Stromal cell of bone marrow (primary cell): ENCODE measurements at places on chromosomes 1 and 21.

GRCh38 chr1:30533141-30533540, 190.2 kb downstream of the MATN1 start:
- no peak for DNase-seq

- DNase-seq, result peak; percentile 82
These were observed at the start of gene GLUL for GRCh38 chr1:182391362-182392049. Gene GLUL, minus strand, starts transcription at chr1:182391790. Its CDS starts 3,053 bp downstream, at chr1:182388737.

DNA sequence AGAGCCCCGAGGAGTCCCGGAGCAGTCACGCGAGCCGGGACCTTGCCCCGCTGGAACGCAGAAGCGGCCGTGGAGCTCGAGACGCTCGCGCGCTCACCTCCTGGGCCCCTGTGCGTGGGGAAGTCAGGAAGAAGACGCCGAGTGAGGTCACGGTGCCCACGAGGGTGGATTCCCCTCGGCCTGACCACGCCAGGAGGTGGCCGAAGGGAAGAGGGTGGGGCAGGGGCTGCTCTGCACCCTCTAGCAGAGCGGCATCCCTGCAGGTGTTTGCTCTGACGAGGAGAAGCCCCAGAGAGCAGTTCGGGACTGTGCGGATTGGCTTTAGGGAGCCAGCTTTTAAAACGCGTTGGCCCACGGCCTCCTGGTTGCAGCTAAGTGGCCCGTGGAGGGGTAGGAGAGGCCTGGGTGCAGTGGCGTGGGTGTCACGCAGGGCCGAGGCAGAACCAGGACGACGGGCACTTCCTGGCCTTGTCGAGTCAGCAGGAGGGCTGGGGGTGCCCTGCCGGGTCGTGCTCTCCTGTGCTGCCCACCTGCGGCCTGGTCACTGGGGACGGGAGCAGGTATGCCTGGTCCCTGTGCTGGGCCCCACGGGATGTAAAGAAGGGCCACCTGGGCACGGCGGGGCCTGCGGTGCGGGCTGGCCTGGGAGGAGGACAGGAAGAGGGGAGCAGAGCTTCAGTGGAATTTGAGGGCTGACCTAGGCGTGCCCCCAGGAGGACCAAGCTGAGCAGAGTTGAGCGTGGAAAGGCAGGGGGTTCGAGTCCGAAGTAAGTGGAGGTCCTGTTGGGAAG, 1.0 kb downstream of the PDXK start:
- no peak for DNase-seq

DNA sequence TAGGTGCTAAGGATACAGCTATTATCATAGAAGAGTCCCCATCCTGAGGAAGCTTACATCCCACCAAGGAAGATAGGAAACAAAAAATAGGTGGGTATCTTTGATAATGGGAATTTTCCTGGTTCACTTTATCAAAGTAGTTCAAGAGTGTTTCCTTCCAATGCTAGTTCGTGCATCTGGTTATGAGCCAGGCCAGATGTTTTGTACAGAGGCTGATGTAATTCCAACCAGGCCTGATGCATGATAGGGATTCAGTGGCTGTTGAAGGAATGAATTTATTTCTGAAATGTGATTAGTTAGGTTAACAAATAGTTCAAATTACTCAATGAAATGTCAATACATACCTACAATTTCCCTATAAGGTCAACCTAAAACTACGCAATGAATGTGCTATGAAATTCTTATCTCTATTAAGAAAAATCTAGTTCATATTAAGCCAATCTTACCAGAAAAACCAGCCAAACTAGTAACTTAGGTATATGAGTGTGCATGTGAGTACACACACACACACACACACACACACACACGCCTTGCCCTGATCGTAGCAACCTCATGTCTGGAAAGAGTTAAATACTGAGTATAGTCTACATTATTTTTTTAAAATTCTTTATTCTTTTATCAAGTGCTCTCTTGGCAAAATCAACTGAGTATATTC, 9.5 kb upstream of the ZBTB18 start:
- DNase-seq, result no peak

- peak; percentile 53 for DNase-seq
These were observed 8.6 kb upstream of the CALML6 start for GRCh38 chr1:1906185-1907097.

DNA sequence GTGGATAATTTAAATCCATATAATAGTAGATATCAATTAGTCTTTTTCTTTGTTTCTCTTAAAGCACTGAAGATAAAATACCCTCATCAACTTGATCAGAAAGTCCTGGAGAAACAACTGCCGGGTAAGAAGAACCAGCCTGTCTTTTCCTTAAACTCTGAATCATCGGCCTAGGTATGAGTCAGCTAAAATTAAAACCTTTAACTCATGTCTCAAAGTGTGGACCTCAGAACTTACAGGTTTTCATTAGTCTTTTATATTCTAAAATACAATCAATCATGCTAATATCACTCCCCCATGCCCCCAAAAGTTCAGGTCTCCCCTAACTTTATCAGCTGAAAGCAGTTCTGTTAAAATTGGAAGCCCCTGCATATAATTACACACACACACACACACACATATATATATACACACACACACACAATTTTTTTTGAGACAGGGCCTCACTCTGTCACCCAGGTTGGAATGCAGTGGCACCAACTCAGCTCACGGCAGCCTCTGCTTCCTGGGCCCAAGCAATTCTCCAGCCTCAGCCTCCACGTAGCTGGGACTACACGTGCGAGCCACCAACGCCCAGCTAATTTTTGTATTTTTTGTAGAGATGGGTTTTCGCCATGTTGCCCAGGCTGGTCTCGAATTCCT, 61.3 kb downstream of the B3GALNT2 start:
- peak; percentile 61 for DNase-seq

DNA sequence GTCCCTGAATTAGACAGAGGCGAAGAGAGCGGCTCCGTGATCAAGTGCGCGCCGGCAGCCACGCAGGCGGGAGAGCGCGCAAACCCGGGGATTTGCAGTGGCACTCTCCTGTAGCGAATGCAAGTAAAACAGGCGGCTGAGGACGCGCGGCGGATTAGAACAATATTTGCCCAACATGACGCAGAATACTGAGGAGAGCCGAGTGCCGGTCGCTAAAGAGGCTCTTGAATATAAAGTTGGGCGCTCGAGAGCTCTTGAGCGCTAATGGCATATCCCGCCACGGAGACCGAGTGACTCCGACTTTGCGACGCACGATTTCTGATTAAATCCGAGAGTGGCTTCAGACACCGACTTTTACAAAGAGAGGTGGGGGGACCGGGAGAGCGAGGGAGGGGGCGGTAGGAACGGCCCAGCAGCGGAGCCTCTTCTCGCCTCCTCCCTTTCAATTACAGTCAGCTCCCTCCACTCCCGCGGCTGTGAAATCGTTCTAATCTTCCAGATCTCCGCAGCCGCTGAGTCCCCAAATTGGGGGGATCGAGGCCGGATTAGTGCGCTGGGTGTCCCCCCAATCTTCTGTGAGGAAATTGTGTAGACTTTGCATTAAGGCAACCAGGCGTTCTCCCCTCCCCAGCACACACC, 2.3 kb downstream of the PAX7 start:
- DNase-seq, result no peak

- DNase-seq, result peak; percentile 67
These were observed 39.9 kb upstream of the SRSF10 start for GRCh38 chr1:24020025-24020424.

DNA sequence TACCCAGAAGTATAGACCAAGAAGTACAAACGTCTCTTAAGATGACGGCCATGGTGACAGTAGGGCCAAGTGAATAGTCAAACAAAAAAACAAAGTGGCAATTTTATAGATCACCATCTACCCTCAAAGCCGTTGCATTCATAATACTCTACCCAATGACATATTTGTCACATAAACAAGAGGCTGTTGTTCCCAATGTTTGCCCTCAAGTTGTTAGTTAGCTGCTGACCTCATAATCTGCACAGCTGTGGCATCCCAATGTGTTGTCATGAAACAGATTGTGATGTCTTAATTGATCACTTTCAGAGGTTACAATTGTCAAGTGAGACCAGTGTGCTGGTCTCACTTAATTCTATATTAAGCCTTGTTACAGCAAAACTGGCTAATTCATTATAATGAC, 333.8 kb downstream of the ST6GALNAC3 start:
- no peak for DNase-seq

GRCh38 chr1:61198554-61198953, 116.2 kb downstream of the NFIA start:
- no peak for DNase-seq

DNA sequence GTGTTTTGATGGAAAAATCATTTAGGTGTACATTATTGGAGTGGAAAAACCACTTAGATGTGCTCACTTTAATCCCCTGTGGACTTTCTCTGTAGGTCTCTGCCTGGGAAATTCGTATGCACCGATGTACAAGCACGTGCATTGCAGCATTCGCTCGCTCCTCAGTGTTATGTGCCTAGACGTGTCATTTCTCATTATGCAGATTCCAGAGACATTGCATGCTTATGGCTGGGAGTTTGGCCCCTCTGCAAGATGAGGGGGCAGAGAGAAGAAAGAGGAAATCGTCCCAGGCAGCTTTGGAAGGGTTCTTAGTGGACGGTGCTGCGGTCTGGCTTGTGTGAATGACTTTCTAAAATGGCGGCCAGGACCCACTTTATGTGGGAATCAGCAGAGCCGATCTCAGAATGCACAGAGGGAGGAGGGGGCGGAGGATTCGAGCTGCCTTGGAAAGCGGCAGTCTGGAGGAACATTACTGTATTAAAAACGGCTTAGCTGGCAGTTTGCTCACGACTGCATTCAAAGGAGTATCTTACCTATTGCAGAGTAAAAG, 2.3 kb downstream of the SPEN start:
- no peak for DNase-seq

- peak; percentile 75 for DNase-seq
These were observed 51.4 kb upstream of the RGS1 start for GRCh38 chr1:192524223-192524622.

DNA sequence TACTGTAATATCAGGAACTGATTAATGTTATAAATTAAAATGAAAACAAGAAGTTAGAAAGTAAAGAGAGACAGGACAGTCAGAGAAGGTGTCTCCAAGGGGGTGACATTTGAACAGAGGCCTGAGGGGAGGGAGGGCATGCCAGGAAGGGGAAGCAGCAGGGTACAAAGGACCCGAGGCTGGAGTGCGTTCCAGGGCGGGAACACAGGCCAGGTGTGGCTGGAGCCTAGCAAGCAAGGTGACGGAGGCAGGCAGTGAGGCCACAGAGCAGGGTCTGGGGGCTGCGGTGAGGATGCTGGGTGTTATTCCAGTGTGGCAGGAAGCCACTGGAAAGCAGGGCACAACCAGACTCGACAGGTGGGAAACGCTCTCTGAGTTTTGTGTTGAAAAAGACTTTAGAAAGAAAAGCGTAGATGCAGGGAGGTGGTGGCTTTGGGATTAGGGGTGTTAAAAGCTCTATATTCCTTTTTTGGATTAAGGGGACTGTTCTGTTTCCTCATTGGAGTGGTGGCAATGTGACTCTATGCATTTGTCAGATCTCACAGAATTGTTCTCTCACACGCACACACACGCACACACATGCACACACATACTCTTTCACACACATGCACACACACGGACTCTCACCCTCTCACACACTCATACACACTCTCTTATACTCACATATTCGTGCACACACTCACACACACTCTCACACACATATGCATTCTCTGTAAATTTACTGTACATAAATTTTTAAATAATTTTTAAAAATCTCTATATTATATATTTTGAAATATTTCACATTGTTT, 124.5 kb downstream of the GLIS1 start:
- DNase-seq, result no peak

DNA sequence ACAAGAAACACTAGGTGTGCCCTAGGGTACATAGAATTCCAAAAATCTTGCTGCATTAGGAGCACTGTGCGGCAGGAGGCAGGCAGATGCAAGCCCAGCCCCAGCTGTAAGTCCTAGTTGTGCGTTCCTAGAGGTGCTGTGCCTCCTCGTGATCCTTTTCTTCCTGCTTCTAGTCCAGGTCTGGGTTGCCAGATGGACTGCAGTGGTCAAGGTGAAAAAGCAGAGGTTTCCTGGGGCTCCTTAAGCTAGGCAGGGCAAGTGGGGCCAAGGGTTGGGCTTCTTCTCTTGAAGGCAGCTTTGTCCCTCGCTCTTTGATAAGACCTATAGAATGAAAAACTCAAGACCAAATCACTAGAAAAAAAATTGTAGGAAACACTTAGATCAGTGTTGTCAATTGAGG, 21.6 kb upstream of the SLC45A3 start:
- DNase-seq, result no peak

DNA sequence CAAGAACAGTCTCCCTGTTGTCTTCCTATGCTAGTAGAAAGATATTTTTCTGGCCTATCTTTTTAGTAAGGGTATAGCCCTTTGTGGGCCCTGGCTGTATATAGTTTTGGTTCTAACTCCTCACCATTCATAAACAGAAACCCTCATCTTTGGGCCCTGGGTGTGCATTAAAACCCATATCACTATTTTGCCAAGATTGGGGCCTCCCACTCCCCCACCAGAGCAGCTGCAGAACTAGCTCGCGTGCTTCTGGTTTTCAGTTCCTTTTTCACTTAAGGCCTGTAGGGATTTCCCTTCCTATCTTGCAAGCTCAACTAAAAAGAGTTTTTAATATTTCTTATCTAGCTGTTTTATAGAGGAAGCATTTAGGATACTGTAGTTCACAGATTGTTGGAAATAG, 106.4 kb downstream of the RGL1 start:
- no peak for DNase-seq

DNA sequence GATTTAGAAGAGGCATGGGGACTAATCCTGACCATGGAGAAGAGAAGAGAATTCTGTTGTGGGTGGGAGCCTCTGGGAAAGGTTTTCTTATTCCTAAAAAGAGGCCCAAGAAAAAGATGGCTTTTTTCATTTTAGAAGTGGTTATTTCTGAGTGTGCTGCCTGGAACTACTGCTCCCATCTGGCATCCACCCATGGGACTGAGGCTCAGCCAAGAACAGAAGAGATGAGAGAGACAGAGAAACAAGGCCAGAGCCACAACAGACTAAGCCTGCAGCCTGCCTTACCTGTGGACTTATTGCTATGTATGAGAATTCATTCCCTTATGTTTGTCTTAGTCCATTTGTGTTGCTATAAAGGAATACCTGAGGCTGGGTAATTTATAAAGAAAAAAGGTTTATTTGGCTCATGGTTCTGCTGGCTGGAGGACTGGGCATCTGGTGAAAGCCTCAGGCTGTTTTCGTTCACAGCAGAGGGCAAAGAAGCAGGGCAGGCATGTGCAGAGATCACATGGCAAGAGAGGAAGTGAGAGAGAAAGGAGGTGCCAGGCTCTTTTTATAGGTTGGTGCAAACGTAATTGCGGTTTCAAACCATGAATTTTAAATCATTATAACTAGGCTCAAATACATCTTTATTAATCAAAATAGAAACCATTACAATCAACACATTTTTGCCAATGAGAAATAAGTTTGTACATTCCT, 57.5 kb upstream of the PRDM2 start:
- no peak for DNase-seq

DNA sequence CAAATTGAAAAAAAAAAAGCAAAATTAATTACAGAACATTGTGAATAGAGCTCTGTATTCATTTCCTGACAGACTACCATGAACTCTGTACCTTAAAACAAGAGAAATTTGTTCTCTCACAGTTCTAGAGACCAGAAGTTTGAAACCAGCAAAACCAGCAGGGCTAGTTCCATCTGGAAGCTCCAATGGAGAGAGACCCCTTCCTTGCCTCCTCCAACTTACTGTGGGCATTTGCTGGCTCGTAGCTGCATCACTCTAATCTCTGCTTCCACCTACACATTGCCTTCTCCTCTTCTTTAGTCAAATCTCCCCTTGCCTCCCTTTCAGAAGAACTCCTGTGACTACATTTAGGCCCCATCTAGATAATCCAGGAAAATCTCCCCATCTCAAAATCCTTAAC, 56.5 kb downstream of the SYDE2 start:
- no peak for DNase-seq

GRCh38 chr1:117754061-117754969, 148.5 kb downstream of the TENT5C start:
- no peak for DNase-seq
